ENCODE measurements at places on chromosomes 5 and 9.

GRCh38 chr9:130286781-130287428, 21.3 kb downstream of the HMCN2 start:
- no peak for DNase-seq

- no peak for DNase-seq
Observed at GRCh38 chr5:107930092-107930491, 259.4 kb upstream of the EFNA5 start.

- no peak for DNase-seq
Observed at GRCh38 chr9:123590499-123590898, 234.5 kb downstream of the CRB2 start.

DNA sequence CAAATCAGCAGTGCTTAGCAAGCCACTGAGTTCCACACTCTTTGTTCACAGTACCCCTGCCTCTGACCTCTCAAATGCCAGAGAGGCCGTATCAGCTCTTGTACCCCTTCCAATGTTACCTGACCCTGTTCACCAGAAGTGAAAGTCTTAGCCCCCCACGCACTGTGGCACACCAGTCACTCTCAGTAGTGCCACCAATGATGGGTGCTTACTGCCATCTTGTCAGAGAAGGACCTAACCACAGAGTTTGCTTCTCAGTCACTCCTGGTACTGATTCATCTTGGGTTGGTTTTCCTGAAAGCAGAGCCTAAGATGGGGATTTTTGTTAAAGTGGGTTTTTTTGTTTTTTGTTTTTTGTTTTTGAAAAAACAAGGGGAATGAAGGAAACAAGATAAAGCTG, 28.8 kb upstream of the PANK3 start:
- no peak for DNase-seq

DNA sequence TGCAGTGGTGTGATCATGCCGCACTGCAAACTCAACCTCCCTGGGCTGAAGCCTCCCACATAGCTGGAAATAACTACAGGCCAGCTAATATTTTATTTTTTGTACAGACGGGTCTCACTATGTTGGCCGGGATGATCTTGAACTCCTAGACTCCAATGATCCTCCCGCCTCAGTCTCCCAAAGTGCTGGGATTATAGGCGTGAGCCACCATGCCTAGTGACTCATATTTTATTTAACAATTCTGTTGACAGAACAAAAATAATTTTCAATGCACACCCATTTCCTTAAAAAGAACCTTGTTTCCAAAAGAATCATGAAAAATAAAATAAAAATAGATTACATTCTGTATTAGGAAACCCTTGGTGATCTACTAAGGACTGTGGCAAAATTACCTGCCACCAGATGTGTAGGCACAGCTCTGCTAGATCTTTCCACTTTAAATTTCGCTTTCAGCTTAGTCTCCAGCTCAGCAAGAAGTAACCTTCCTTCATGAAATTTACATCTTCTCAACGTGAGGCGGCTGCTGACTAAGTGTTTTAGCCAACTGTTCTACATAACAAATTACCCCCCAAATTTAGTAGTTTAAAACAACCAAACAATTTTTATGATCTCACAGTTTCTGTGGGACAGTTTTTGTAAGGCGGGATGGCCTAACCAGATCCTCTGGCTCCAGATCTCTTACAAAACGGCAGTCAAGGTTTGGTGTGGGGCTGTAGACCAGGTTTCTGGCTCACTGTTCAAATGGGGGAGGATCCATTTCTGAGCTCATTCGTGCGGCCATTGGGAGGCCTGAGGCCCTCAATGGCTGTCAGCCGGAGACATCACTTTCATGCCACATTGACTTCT, 32.6 kb upstream of the GOLPH3 start:
- DNase-seq = no peak

DNA sequence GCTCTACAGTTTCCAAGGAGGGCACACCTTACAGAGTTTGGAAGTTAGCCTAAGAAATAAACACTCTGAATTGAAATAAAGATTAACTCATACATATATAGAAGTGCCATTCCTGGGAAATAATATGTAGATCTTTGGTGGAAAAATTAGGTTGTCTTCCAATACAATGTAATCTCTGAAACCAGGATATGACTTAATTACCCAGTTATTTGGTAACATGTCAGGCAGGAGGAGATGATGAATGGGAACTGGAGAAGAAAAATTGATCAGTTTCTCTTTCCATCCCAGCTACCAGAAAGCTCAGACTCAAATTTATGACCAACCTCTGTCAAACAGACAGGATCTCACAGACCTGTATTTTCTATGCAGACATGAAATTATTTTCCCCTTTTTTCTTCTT, 215.2 kb upstream of the SNX2 start:
- DNase-seq = no peak

DNA sequence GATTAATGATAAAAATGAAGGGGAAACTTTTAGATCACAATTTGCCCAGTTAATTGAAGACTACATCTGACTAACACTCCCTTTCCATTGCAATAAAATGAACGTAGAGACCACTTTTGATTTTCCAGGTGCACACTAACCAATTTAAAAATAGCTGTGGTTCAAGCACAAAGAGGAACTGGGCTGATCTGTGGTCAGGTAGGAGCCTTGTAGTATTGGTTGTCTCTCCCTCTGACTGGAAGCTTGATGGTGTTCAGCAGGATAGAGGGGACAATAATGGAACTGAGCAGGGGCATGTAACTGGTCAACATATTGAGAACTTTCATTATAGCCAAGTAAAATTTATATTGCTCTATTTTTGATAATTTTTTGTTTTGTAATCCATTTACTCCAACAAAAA, 886.8 kb upstream of the SEMA6A start:
- no peak for DNase-seq

GRCh38 chr9:136192289-136193126, 12.4 kb downstream of the LHX3 start:
- DNase-seq = no peak

DNA sequence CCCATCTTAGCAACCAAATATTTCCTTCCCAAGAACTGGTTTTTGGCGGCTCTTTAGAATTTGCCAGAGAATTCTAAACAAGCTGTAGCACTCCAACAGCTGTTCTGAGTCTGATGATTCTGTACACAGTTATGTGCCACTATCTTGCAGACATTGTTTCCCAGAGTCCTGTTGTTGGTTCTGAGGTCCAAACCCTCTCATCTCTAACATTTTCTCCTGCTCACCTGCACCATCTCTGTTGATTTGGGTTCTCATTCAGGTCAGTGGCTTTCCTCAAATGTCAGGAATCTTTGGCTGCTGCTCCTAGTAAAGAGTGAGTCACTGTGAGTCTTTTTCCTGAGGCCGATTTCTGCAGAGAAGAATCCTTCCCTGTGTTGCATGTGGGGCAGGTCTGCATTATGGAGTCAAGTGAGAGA, 50.0 kb downstream of the CAMSAP1 start:
- no peak for DNase-seq

DNA sequence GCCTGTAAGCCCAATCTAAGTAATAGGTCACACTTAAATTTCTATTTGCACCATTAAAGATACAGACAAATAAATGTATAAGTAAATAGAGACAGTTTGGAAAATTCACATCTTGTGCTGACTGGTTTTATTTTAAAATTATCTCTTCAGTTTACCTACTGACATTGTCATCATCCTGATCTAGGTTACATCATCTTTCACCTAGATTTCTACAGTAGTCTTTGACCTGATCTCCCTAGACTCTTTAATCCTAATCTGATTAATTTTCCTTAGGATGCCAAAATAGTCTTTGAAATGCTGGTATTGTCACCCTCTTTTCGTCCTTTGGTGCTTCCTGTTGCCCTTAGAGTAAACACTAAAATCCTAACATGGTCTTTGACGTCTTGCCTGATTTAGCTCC, 43.9 kb downstream of the NDUFS4 start:
- DNase-seq = no peak

GRCh38 chr9:121771851-121772599, 120.6 kb downstream of the DAB2IP start:
- DNase-seq = no peak

Measured in stimulated activated CD8-positive, alpha-beta memory T cell treated with anti-CD3 and anti-CD28 coated beads, Interleukin-4, amount 100 ng/mL, for 4 hours (primary cell).